Esophagus squamous epithelium (tissue), 5 donors: ENCODE measurements at places on chromosomes 12 and 14.

- DNase-seq: no peak
These were observed 16.4 kb downstream of the PLCZ1 start for GRCh38 chr12:18721452-18721851.

GRCh38 chr14:59252772-59253500 lies 64.5 kb downstream of the DAAM1 start:
- no peak for DNase-seq

DNA sequence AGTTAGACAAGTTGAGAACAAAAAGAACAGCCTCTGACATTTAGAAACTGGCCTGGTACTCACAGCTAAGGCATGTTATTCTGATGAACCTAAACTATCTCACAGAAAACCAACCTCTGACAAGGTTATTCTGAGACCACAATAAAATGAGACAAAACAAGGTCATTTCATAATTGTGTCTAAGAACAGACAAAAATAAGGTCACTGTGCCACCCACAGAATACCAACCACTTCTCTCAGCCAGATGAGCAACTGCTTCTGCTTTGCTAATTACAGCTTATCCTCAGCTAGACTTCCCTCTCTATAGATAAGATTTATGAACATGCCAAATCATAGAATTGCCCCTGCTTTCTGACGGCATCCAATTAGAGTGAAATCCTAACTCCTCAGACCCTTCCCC lies 52.2 kb upstream of the CRACR2A start:
- no peak for DNase-seq

GRCh38 chr14:64556526-64556925 lies 6.8 kb downstream of the PPP1R36 start:
- DNase-seq: no peak

GRCh38 chr14:106417224-106418049 lies 891.1 kb downstream of the TMEM121 start:
- no peak for DNase-seq

DNA sequence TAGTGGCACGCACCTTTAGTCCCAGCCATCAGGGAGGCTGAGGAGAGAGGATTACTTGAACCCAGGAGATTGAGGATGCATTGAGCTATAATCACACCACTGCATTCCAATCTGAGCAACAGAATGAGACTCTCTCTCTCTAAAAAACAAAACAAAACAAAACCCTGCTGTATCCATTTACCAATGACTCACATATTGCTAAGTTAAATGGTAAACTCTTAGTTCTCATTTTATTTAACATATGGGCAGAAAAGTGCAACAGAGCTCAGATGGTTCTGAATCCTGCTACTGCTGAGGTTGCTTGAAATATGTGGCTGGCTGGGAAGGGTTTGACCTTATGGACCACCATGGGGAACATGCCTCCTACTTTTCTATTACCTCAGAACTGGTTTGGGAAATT lies 33.7 kb upstream of the CCNT1 start:
- DNase-seq: no peak

- no peak for DNase-seq
These were observed 50.3 kb upstream of the SLC2A13 start for GRCh38 chr12:40156021-40156764.

GRCh38 chr12:95418142-95418541 lies 55.8 kb upstream of the METAP2 start:
- no peak for DNase-seq

DNA sequence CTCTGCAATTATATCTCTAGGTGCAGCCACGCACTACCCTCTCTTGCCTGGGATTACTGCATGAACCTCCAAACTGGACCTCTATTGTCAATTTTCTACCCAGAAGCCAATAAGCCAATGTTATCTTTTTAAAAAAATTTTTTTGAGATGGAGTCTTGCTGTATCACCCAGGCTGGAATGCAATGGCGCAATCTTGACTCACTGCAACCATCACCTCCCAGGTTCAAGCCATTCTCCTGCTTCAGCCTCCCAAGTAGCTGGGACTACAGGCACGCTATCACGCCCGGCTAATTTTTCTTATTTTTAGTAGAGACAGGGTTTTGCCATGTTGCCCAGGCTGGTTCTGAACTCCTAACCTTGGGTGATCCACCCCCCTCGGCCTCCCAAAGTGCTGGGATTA lies 11.2 kb upstream of the PXN start:
- DNase-seq: no peak

- no peak for DNase-seq
These were observed 6.5 kb downstream of the CEBPE start for GRCh38 chr14:23112359-23113178.

DNA sequence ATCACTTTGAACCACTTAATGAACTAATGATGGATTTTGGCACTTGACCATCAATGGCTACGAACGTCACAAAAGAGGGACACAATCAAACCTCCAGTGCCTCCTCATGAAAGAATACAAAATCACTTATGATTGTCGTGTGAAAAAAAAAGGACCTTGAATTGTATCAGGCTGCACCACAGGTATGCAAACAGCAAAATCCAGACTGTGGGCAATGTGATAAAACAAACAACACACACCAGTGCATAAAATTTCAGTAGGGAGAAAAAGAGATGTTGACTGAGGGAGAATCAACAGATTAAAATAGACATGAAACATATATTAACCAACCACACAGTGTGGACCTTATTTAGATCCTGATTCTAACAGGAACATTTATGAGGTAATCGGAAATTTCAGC lies 2.6 kb downstream of the TSPAN8 start:
- DNase-seq: no peak

- no peak for DNase-seq
These were observed 269.2 kb downstream of the KSR2 start for GRCh38 chr12:117699575-117699974.

- DNase-seq: no peak
These were observed 16.5 kb downstream of the PWP1 start for GRCh38 chr12:107702106-107702505.

DNA sequence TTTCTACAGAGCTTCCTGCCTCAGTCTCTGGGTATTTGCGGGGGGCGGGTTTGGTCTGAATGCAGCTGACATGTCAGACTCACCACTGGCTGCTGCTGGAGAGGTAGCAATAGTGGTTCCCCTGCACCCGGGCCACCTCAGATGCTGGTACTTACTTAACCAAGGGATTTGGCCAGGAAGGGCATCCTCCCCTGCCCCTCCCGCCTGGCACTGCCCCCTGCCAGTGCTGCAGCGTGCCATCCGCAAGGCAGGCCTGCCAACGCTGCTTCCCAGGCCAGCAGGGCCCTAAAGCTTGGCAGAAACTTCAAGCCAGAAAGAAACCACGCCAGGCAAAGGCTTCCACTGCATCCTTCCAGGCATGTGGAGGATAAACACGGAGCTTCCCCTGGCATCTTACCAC lies 22.1 kb downstream of the RAB35 start:
- DNase-seq: no peak

DNA sequence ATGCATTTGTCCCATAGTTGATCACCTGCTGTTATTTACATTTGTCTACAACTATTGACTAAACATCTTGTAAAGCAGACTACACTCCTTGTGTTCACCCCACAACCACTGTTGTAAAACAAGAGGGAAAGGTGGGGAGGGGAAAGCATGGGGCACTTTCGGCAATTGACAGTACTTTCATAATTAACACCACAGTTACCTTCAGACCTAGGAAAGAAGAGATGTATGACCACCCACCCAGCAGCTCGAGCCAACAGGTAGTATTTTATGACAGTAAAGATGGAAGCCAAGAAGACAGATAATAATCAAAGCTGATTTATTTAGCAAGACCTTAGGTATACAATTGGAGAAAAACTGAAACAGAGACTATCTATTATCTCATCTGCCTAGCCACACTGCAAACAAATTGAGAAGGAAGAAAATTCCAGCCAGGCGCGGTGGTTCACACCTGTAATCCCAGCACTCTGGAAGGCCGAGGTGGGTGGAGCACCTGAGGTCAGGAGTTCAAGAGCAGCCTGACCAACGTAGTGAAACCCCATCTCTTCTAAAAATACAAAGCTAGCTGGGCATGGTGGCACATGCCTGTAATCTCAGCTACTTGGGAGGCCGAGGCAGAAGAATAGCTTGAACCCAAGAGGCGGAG lies 11.2 kb downstream of the HECTD4 start:
- no peak for DNase-seq

DNA sequence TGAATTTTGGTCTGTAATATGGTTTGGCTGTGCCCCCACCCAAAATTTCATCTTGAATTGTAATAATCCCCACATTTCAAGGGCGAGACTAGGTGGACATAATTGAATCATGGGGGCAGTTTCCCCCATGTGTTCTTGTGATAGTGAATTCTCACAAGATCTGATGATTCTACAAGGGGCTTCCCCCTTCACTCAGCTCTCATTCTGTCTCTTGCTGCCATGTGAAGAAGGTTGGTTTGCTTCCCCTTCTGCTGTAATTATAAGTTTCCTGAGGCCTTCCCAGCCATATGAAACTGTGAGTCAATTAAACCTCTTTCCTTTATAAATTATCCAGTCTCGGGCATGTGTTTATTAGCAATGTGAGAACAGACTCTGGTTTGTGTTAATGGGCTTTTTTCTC lies 5.9 kb downstream of the LRRC9 start:
- DNase-seq: no peak

DNA sequence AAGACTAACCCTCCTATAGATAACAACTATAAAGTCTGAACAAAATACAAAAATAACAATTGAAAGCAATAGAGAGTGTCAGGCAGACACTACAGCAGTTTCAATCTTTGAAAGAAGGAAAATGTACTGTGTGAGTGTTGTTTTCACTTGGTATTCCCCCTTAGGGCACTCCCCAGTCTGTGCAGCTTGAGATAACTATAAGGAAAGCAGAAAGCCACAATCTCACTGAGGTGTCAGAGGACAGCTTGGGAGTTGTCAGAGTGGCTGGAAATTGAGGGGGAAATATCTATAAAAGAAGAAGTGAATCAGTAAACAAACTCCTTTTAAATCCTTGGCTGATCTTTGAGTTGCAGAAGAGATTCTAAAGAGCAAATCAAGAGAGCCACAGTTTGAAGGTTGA lies 364.8 kb downstream of the NELL2 start:
- DNase-seq: no peak

- no peak for DNase-seq
These were observed 16.1 kb downstream of the ERP29 start for GRCh38 chr12:112029301-112029700.

- DNase-seq: no peak
These were observed 94.5 kb upstream of the PARP11 start for GRCh38 chr12:3967556-3968160.
